Endothelial cell of umbilical vein (primary cell): ENCODE measurements at places on chromosomes 6 and 20. TPM values are rescaled to one million over a fixed set of nuclear protein-coding genes. Genes with fewer than 3 reads are reported as not detected.

The PNLDC1 gene
- polyA plus RNA-seq: not detected in 2 replicates

DNA sequence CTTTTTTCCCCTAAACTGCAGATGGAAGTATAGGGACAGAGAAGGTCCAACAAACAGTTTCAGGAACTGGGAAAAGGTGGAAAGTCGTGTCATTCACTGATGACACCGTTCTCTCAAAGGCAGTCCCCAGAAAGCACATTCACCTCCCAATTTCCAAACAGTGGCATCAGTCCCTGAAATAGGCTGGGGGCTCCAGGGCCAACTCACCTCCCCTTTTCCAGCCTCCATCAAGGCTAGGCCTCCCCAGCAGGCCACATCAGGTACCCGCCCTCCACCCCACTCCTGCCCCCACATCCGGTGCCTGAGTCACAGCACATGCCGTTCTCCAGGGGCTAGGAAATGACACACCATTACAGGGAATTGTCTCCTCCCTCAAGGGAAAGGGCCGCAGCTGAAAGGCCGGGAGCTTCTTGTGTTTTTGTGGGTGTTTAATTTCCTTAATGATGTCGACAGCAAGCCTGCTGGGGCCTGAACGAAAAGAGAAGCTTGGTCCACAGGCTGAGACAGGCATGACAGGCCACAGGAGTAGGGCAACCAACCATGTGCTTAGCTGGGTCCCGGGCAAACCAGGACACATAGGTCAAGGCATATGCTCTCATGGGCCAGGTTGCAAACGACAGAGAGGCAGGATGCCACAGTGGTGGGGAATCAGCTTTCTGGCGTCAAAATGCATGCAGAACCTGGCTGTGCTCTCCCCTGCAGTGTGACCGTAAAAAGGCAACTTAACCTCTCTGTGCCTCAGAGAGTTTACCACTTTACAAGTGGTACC is 39.2 kb downstream of the ZMYND8 start:
- peaks cover 67% of the 10 kb centered on the region for H3K4me1 ChIP-seq
- no peaks in the 10 kb centered on the region for H3K36me3 ChIP-seq
- H3K4me3 ChIP-seq: peak overlapping the region; percentile 15
- H3K27me3 ChIP-seq: no peaks in the 10 kb centered on the region

The ZC2HC1B gene
- polyA plus RNA-seq: not detected in 2 replicates

GRCh38 chr20:21395666-21396598 is 1.4 kb downstream of the NKX2-4 start:
- peak; percentile 32 for DNase-seq
- H3K36me3 ChIP-seq: no peaks in the 10 kb centered on the region
- no peak overlapping the region for H3K4me3 ChIP-seq
- peaks cover 70% of the 10 kb centered on the region for H3K27me3 ChIP-seq

GRCh38 chr6:45424451-45424861 is 46.7 kb upstream of the SUPT3H start:
- H3K36me3 ChIP-seq: no peaks in the 10 kb centered on the region
- no peak overlapping the region for H3K4me3 ChIP-seq
- DNase-seq: no peak
- no peak overlapping the region for H3K27ac ChIP-seq

The OPRL1 gene
- 2.0 and 2.6 TPM in 2 replicates for polyA plus RNA-seq

The CDSN gene
- 0.03 TPM in 1 of 2 replicates, not detected in the other for polyA plus RNA-seq

- DNase-seq: no peak
- no peaks in the 10 kb centered on the region for H3K4me1 ChIP-seq
Measured at GRCh38 chr6:168722397-168722796, 281.4 kb downstream of the SMOC2 start.

GRCh38 chr20:4063631-4064030 is 48.3 kb upstream of the RNF24 start:
- H3K4me3 ChIP-seq: no peak overlapping the region
- DNase-seq: no peak
- peak overlapping the region; percentile 90 for H3K27ac ChIP-seq
- H3K36me3 ChIP-seq: no peaks in the 10 kb centered on the region
- H3K27me3 ChIP-seq: no peaks in the 10 kb centered on the region

DNA sequence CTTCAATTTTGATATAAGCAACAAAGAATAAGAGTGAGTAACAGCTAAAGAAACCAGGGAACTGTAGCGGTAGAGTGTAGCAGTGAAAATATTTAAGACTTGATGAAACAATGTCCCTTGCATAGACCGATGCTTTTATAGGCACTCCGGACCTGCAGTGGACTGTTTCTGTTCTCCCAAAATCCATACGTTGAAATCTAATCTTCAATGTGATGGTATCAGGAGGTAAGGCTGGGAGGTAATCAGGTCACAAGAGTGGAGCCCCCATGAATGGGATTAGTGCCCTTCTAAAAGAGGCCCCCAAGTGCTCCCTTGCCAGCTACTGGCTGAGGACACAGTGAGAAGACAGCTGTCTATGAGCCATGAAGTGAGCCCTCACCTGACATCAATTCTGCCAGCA is 260.4 kb downstream of the ADGB start:
- H3K4me1 ChIP-seq: peaks cover 2% of the 10 kb centered on the region
- no peak overlapping the region for H3K4me3 ChIP-seq
- DNase-seq: no peak
- no peaks in the 10 kb centered on the region for H3K36me3 ChIP-seq
- H3K27ac ChIP-seq: no peak overlapping the region

- H3K4me1 ChIP-seq: peaks cover 12% of the 10 kb centered on the region
- no peaks in the 10 kb centered on the region for H3K27me3 ChIP-seq
- no peak overlapping the region for H3K4me3 ChIP-seq
- peak; percentile 49 for DNase-seq
Measured at GRCh38 chr20:53677447-53678314, 84.0 kb upstream of the ZNF217 start.

The INSM1 gene
- not detected in 2 replicates for polyA plus RNA-seq

The TRIM31 gene
- not detected in 2 replicates for polyA plus RNA-seq

The FAM210B gene
- 20.6 and 24.6 TPM in 2 replicates for polyA plus RNA-seq

The EYA2 gene
- polyA plus RNA-seq: not detected in 2 replicates

GRCh38 chr20:2255926-2256531 is 39.8 kb upstream of the TGM3 start:
- no peaks in the 10 kb centered on the region for H3K36me3 ChIP-seq
- no peaks in the 10 kb centered on the region for H3K27me3 ChIP-seq
- H3K27ac ChIP-seq: no peak overlapping the region
- H3K4me1 ChIP-seq: no peaks in the 10 kb centered on the region
